Stimulated activated CD8-positive, alpha-beta memory T cell treated with anti-CD3 and anti-CD28 coated beads, Interleukin-7, amount 100 ng/mL, for 1 hour (primary cell): ENCODE measurements at places on chromosomes 16 and 17.

DNA sequence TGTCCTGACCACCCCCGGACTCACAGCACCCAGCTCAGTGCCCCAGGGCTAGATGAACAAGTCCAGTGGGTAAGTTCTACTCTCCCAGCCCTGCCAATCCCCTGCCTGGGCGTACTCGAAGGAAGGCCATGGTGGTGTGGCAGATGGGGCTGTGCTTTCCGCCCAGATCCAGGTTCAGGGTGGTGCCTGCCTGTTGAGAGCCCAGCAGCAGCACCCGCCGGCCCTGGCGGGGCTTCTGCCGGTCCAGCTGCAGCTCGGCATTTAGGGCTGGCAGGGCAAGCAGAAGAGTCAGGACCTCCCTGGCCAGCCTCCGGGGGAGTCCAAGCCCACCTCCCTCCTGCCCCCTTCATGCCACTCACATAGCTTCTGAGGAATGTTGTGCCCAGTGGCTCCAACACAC lies 9.6 kb downstream of the ITGA2B start:
- DNase-seq: no peak

GRCh38 chr17:58508341-58509067 lies 5.9 kb downstream of the MTMR4 start:
- no peak for DNase-seq

GRCh38 chr17:68310152-68310551 lies 18.9 kb downstream of the ARSG start:
- peak; percentile 21 for DNase-seq

GRCh38 chr16:31143694-31144148 lies 6.1 kb downstream of the PRSS36 start:
- no peak for DNase-seq

DNA sequence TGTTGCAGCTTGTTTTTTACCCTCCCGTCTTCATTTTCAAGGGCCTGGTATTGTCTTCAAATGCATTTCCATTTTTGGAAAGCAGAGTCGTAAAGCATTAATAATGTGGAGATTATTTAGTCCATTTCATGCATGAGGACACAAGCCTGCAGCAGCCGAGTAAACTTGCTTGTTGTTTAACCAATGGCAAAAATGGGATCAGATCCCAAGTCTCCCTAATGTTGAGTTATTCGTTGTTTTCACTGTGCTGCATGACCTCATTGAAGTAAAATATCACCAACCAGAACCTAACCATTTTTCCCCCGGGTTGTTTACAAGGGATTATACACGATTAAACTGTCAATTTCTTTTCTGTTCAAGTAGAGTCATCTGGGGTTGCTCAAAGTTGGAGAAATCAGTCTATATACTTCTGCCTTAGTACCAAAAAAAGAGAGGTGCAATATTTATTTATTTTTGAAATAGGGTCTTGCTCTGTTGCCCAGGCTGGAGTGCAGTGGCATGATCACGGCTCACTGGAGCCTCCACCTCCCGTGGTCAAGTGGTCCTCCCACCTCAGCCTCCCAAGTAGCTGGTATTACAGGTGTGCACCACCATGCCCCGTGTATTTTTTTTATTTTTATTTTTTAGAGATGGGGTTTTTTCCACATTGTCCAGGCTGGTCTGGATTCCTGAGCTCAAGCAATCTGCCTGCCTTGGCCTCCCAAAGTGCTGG lies 12.4 kb downstream of the AMZ2 start:
- no peak for DNase-seq

- DNase-seq: no peak
Measured at GRCh38 chr17:40532520-40533253, 31.3 kb upstream of the TNS4 start.

GRCh38 chr16:85369741-85370528 lies 243.2 kb upstream of the GSE1 start:
- DNase-seq: peak; percentile 34

GRCh38 chr16:16027728-16028310 lies 78.4 kb downstream of the ABCC1 start:
- no peak for DNase-seq

DNA sequence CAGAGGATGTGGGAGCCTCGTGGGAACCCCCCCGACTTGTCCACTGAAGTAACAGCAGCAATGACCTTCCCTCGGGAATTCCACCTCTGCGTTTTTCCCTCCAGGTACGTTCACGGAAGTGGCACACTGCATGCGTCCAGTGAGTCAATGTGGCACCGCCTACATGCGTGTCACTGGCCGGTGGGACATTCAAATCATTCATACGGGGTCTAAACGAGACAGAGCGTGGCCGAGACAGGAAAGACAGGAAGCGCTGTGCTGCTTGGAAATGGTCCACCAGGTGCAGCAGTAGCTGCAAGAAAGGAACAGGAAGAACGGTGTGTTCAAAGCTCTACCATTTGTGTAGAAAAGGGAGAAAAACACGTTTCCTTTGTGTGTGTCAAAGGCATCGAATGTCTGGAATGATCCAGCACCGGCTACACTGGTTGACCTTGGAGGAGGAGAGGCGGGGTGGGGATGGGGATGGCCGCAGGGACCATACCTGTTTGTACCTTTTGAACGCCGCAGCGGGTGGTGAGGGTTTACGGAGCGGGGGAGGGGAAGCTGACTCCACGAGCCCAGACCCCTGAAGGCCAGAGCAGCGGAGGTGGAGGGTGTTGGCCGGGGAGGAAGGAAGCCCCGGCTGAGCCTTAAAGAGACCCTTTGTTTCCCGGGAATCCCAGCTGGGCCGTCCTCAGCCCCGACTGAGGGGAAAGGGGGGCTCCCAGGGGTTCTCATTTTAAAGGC lies 1.7 kb upstream of the PGAP6 start:
- DNase-seq: no peak

DNA sequence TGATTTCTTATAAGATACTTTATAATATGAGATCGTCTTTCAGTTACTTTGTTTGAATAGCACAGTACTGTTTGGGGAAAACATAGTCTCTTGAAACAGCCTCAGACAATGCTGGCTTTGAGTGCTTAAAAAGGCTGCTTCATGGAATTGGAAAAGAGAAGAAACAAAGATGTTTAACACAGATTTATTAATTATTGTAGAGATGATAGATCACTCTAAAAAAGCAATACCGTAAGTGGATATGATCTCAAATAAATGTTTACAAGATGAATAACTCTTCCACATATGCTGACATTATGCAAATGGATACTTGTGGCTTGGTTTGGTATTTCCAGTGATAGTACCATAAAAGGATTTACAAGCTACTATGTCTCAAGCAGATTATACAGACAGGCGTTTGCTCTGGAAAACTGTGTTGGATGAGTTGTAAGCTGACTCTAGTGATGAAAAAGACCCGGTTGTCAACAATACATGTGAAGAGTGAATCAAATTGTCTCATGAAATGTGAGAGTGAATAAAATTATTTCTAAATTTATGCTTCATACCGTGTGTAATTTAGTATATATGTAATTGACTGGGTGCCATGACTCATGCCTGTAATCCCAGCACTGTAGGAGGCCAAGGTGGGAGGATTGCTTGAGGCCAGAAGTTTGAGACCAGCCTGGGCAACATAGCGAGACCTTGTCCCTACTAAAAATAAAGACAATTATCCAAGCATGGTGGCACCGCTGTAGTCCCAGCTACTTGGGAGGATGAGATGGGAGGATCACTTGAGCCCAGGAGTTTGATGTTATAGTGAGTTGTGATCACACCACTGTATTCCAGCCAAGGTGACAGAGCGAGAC lies 105.4 kb downstream of the FTO start:
- DNase-seq: no peak

- no peak for DNase-seq
Measured at GRCh38 chr16:77327717-77328116, 107.1 kb downstream of the ADAMTS18 start.

DNA sequence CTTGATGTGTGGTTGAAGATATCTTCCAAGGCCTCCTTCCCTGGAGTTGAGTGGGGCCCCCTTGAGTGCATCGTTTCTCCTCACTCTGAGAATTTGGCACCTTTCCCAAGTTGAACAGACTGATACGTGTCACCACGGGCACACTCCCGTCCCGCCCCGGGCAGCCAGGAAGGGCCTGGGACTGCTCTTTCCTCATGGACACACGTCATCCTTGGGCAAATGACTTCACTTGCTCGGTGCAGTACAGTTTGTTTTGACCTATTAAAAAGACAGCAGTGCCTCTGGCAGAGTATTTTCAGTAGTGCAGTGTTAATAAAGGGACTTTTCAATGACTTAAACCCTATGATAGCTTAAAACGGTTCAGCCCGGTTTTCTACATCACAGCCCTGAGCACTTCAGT lies 59.9 kb downstream of the SEC14L1 start:
- DNase-seq: no peak

GRCh38 chr17:21104608-21105007 lies 22.2 kb upstream of the DHRS7B start:
- DNase-seq: no peak

DNA sequence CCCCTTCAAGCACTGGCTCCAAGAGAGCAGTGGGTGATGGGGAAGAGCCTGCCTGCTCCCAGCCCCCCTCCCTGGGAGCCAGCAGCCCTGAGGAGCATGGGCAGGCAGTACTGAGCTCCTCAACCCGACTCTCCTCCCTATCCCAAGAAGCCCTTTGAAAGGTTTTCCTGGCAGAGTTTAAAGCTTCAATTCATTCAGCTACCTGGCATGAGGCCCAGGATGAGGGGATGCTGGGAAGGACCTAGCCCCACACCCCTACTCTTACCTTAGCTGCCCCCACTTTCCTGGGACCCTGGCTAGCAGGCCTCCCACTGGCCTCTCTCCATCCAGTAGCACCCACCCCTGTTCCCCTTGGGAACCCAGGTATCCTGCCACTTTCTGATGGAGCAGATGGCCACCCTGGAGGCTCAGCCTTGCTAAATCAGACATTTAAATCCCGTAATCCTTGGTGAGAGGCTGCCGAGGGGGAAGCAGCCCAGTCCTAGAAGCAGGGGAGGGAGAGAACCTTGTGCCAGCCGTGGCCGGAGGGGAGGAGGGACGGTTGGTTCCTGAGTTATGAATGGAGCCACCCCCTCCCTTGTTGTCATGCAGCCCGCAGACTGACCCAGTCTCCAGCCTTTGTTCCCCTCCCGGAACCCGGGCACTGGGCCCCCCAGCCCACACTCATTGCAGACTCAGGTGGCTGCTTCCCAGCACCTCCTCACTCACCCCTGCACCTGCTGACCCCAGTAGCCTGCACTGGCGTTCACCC lies 17.1 kb downstream of the ATP1B2 start:
- DNase-seq: no peak

DNA sequence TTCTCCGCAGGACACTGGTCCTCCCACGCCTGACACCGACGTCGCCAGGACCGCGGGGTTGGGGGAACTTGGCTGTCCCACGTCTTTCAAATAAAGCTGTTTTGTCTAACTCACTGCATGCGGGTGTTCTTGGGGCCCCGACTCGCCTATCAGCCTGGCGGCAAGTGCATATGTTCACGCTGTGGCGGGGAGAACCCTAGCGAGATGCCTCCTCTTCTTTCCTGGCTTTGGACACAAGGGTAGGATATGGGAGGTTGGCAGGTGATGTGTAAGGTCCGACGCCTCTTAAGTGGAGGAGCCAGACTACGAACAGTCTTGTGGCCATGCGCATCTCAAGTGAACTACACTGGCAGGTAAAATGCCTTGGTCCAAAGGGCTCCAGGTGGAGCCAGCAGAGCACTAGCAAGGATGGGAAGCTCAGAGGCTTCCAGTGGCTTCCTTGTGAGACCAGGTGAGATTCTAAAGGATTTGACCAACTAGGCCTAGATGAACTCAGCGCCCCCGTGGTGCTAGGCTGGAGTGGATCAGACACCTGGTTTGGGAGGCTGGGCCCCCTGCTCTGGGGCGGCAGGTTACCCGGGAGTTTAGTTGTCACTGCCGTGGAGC lies 873 bp upstream of the RPS2 start:
- no peak for DNase-seq
